SK-N-SH (cell line): ENCODE measurements at places on chromosomes 6 and 20. TPM values are rescaled to one million over a fixed set of nuclear protein-coding genes. Genes with fewer than 3 reads are reported as not detected.
A peak's percentile ranks its signal among the peaks of the same experiment; 100 is the strongest.

DNA sequence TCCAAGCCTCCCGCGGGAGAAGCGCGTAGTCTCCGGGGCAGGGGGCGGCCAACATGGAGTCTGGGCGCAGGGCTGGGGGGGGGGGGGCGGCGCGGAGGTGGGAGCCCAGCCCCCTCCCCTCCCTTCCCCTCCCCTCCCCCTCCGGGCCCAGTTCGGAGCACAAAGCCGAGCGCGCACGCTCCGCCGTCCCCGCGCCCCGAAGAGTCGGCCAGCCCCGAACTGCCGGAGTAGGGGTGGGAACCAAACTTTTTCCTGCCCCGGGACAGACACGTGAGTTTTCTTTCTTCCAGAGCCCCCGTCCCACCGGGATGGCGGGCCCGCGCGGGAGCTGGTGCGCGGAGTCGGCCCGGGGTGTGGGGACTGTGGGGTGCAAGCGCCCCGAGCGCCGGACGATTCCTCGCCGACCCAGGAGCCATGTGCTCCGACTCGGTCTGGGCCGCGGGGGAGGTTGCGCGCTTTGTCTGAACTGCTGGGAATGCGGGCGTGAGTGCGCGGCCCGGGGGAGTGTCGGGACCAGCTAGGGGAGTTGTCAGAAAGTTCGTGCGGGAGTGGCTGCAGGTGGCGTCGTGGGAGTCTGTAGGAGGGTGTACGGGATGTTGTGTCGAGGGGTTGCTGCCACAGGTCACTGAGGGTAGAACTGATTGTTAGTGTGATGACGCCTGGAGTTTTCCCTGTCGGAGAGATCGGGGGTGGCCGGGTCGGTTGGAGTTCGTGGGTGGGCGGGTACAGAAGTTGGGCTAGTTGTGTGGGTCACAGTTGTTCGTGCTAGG is 1.2 kb downstream of the TGIF2 start:
- DNase-seq = peak; percentile 84

- DNase-seq = peak; percentile 58
Observed at GRCh38 chr20:41095110-41095969, 42.0 kb upstream of the PLCG1 start.

DNA sequence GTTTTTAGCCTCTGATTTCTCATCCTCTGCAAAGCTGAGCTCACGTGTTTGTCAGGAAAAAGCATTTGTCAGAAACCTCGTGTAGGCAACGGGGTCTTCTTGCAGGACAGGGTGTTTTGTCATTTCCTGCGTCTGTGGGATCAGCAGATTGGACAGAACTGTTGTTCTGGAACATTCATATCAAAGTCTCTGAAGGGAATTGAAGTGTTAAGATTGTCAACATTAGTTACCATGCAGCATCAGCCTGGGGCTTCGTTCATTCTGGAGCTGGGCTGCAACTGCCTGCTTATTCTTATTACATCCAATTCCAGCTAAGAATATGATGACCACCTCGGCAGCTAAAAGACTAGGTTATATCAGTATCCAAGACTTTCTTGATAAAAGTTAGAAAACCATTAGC is 71.0 kb upstream of the RALGAPA2 start:
- DNase-seq = no peak

DNA sequence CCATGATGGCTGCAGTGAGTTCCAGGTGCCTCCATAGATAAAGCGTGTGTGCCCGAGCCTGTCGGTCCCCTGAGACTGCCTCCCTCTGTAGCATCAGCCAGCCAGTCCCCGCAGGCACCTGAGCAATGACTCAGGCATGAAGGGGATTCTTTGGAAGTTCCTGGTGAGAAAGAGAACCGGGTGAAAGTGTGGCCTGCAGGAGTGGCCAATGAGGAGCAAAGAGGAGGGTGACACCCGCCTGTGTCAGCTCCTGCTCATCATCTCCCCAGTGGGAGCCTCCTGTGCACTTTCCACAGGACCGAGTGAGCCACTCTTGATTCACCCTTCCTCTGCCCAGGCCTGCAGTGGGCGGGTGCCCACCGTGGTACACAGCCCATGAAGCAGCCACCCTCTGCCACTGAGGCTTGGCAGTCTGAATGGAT is 71.2 kb upstream of the PTPN1 start:
- DNase-seq = no peak

DNA sequence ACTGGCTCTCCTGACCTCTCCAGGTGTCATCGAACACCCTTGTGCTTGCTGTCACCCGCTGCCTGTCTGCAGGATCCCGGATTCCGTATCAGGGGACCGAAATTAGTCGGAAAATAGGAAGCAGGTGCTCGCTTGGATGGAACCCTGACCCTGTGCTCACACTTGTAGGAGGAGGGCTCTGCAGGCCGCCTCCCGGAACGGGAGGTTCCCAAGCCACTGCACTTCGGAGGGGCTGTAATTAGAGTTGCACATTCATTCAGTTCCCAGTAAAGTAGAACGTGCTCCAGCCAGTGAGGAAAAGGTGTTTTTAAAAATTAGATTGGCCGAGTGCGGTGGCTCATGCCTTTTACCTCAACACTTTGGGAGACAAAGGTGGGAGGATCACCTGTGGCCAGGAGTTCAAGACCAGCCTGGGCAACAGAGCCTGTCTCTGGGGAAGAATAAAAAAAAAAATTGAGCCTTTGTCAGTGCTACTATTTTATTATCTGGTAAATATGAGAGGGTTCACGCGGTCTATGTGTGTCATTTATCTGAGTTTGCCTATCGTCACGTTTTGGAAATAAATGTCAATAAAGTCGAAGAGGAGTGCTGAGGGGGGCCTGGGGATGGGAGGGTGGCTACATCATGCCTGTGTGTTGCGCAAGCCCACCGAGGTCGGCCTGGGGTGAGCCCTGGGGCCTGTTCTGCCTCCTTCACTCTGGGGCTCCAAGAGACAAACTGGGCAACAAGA is 1.5 kb upstream of the GMEB2 start:
- DNase-seq = peak; percentile 70

DNA sequence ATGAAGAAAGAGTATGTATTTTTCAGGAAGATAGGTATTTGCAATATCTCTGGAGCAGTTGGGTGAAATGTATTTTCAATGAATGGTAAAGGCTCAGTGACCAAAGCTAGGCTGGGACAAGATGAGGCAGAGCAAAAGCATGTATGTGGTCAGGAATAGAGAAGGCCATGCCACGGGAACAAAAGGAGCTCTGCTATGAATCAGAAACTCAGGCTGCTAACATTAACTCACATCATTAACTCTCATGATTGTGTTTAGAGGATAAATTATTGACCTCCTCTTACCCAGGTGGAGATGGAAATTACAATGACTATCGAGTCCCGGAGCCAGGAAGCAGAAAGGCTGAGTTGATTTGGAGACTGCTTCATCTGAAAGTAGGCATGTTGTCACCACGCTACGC is 220.2 kb downstream of the FUT9 start:
- DNase-seq = no peak

DNA sequence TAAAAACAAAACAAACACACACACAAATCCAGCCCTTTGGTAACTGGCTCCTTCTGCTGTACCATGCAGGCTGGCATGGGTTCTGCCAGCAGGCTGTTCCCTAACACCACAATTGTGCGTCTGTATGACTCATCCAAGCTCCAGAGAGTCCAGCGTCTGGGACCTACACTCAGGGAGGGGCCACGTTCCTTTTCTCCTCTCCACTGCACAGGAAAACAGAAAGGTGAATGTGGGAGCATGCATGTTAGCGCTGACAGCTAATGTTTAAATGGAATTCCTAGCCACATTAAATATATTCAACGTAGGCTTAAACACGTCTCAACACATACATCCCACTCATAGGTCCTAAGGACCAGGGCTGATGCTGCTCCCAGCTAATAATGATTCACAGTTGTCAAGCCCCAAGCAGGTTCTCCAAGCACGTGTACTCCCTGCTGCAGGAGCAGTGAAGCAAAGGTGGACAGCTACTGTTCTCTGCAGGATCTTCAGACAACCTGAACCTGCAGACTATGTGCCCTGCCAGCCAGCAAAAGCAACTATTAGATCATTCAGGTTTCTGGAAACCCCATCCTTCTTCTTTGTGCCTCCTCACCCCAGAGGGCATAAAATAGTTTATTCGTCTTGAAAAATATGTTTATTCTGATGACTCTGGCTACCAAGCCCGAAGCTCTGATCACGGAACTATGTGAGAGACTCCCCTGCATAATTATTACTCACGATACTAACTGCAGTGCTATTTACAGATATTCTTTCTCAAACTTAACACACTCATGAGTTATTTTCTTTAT is 20.9 kb downstream of the MAP1LC3A start:
- no peak for DNase-seq

MLN gene
- not detected in 2 replicates for polyA plus RNA-seq

FOXC1 gene
- 3.6 and 4.3 TPM in 2 replicates for polyA plus RNA-seq

SPEF1 gene
- 1.6 and 1.8 TPM in 2 replicates for polyA plus RNA-seq

HLA-DOA gene
- polyA plus RNA-seq = not detected in 2 replicates

MPIG6B gene
- not detected in 2 replicates for polyA plus RNA-seq
